ENCODE measurements at places on chromosomes 1 and 21.

GRCh38 chr1:16038620-16038912 is 5.0 kb upstream of the CLCNKB start:
- no peak for DNase-seq

DNA sequence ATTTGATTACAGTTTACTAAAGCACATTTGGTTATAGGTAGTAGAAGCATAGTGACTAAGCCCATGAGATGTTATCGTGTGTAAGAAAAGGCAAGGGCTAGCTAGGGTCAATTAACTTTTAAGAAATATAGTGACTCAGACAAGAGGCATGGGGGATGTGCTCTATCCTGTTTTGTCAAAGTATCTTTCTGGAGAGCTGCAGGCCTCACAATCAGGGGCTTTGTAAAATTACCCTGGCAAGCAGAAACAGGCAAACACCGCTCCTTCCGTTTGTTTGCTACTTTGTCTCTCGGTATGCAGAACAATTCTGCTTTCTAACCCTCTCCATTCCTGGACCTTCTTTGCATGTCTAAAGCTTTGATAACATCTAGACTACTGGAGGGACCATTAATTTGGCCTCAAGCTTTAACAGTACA is 26.1 kb upstream of the ZNF697 start:
- DNase-seq: no peak

DNA sequence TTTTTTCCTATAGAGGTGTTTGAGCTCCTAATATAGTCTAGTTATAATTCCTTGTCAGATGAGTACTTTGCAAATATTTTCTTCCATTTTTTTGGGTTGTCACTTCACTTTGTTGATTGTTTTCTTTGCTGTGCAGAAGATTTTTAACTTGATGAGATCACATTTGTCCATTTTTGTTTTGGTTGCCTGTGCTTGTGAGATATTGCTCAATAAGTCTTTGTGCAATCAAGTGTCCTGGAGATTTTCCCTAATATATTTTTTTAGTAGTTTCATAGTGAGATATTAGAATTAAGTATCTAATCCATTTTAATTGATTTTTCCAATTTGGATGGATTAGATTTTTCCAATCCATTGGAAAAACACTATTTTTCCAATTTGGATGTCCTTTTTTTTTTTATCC is 1395.5 kb downstream of the PLA2G4A start:
- no peak for DNase-seq

GRCh38 chr1:48649880-48650279 is 126.8 kb downstream of the BEND5 start:
- DNase-seq: no peak

- DNase-seq: no peak
Measured at GRCh38 chr1:229192853-229193252, 78.1 kb upstream of the RAB4A start.

All from GM18507 (cell line).